ENCODE measurements at places on chromosomes 5 and 9. TPM values are rescaled to one million over a fixed set of nuclear protein-coding genes. Genes with fewer than 3 reads are reported as not detected.

GRCh38 chr5:154476354-154477205, 1.4 kb downstream of the HAND1 start:
- DNase-seq: no peak

- no peak for DNase-seq
Observed at GRCh38 chr5:68729678-68730077, 364.1 kb upstream of the SLC30A5 start.

DNA sequence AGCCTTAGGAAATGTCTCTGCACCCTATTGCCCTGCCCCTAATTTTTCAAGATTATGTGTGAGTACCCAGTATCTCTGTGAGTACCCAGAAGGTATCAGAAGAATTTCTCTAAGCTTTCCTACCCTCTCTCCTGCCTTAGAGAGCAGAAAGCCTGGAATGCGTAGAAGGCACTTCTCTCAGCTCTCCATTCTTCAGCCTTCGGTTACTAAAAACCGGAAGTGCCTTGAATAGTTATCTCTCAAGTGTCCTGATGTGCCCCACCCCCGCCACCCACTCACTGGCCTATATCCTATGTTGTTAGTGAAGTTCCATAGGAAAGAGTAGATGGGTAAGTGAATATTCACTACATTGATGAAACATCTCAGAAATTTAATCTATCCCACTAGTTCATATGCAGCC, 210.7 kb upstream of the CDH10 start:
- DNase-seq: no peak

DNA sequence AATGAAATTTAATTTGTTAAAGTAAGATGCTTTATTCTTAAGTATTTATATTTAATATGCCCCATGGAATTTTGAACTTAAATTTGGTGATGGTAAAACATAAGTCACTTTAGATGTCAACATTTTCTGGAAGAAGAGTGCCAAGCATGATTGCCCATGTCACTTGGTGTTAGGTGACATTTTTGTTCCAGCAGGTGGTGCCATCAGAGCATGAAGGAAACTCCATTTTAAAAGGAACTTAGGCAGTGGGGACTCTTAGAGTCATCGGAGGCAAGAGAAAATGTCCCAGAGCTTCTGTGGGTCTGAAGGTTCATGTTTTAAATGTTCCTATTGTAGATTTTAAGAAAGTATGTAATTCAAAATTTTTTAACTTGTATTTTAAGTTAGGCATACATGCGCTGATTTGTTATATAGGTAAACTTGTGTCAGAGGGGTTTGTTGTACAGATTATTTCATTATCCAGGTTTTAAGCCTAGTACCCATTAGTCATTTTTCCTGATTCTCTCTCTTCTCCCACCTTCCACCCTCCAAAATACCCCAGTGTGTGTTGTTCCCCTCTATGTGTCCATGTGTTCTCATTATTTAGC, 789.3 kb downstream of the SEMA5A start:
- DNase-seq: no peak

DNA sequence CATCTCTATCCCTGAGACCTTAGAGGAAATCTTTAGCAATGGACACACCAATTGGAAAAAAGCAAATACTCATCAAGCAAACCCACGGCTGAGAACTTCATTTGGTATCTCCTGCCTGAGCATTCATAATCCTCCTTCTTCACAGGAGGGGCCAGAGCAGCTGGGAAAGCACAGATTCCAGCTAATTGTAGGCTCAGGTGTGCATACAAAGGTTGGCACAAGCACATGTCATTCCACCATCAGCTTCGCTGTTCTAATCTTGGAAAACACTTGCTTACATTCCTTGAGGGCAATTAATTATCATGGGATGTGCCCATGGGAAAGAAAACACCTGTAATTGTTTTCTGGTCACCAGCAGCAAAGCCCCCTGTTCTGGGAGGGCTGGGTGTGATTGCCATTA, 376.6 kb downstream of the SPOCK1 start:
- DNase-seq: no peak

DNA sequence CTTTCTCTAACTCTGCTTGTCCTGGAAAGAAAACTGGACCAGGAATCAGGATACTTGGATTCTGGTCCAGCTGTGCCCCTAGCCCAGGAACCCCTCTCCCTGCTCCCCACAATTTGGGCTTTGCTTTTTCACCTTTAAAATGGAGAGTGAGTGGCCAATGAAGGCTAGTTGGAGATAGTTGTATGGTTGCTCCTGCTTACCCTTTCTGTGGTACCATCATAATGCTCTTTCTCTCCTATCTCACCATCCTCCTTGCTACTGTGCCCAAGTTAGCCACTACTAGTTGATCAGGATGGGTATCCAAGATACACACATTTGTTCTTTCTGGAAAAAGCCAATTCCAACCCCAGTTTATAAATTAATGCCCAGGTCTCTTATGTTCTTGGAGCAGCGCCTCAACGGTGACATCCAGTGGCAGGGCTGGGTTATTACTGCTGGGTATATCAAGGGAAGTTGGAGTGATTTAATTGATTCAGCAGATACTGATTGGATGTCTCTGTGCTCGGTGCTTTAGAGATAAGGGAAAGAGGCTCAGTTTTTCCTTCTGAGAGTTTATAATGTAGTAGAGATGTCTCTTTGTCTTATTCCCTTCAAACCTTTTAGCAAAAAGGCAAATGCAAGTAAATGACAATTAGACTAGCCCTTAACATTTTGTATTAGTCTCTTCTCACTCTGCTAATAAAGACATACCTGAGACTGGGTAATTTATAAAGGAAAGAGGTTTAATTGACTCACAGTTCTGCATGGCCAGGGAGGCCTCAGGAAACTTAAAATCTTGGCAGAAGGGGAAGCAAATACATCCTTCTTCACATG, 38.5 kb downstream of the FAXDC2 start:
- peak; percentile 65 for DNase-seq

GRCh38 chr9:121640491-121641223, 10.8 kb upstream of the DAB2IP start:
- DNase-seq: no peak

GRCh38 chr5:127076315-127077129, 3.2 kb upstream of the C5orf63 start:
- no peak for DNase-seq

GRCh38 chr5:143041-143440, 48.3 kb upstream of the LRRC14B start:
- no peak for DNase-seq

DNA sequence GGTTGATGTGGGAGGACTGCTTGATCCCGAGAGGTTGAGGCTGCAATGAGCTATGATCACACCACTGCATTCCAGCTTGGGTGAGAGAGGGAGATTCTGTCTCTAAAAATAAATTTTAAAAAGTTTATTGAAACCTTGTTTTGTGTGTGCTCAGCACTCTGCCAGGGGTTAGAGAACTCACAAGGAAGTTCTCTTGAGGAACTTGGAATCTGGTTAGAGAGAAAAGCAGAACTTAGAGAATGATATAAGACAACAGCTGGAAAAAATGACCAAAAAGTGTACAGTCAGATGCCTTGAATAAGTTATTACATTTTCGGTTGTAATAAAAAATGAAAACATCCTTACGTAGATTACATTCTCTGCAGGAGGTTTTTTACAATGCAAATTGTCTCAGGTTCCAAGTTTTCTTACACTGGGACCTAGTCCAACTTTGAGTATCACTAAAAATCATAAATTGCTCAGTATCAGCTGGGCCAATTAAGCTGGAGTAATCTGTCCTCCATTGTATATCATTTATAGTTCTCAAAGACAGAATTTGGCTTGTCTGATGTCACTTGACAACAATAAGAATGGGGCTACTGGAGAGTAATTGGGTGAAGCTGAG, 21.7 kb upstream of the TENT2 start:
- DNase-seq: no peak

- no peak for DNase-seq
Observed at GRCh38 chr5:15887093-15887492, 292.5 kb downstream of the MARCHF11 start.

DNA sequence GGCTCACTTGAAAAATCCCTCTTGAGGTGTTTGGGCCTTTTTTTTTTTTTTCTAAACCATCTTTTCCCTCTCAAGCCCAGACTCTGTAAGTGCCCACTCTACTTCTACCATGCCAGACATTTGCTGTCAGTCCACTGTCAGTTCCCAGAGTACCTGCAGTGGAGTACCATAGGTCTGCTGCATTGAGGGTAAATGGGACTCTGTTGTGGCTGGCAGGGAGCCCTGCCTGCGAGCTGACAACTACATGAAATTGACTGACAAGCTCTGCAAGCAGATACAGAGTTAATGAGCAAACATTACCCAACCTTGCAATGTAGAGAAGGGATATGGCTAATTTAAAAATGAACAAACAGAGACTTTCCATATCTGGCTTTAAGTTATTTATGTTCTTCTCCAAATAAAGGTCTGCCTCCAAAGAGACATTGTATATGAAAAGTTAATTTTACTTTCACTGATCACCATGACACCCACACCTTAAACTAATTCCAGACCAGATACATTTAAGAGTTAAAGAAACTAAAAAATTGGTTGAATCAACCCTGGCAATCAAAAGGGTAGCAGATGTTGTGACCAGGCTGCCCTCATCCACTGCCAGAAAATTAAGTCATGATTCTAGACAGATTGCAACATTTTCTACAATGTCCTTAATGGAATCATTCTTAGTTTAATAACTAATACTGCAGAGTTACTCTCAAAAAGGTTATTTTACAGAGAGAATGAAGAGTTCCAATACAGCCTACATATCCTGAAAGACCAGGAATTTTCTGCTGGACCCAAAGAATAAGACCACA, 100.4 kb upstream of the PAM start:
- DNase-seq: no peak

GRCh38 chr5:118447350-118447749, 541.0 kb downstream of the DTWD2 start:
- no peak for DNase-seq

GRCh38 chr5:135454946-135455345, 2.8 kb upstream of the TIFAB start:
- DNase-seq: no peak

DNA sequence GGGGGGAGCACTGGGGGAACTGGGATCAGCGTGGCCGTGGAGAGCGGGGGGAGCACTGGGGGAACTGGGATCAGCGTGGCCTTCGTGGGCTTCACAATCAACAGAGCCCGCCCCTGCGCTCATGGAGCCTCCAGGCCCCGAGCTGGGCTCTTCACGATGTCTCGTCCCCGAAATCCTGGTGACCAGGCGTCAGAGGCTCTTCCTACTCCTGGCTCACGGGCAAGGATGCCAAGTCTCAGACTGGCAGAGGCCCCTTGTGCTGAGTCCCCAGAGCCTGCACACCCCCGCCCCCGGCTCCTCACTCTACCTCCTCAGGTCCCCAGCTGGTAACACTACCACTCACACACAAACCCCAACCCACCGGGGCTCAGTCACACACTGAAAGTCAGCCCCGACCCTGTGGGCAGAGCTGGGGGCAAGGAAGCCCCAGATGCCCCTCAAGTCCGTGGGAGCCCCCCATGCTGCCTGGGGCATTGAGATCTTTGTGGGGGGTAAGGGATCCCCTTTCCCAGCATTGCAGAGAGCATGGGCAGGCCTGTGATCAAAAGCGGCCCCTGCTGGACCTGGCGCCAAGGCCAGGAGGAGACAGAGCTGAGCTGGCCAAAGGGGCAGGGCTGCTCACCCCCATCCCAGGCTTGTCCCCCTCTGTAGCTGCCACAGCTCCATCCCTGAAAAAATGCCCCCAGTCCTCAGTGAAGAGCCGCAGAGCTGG, 26.7 kb downstream of the LHX3 start:
- DNase-seq: no peak

DNA sequence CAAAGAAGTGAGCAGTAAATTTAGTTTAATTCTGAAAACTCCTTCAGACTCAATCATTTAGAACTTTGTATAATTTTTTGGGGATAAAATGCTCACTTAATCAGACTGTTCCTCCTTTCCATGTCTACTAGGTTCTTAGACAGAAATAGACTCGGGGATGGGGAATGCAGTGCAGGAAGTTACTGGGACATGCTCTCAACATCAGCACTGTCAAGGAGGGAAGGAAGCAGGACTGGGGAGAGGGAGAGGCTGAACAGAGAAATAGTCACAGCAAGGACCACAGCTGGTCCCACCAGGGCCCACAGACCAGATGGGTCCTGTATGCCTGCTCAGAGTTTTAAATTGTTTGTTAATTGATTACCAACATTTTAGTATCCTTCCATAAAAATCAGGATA, 310.1 kb upstream of the MSX2 start:
- no peak for DNase-seq

DNA sequence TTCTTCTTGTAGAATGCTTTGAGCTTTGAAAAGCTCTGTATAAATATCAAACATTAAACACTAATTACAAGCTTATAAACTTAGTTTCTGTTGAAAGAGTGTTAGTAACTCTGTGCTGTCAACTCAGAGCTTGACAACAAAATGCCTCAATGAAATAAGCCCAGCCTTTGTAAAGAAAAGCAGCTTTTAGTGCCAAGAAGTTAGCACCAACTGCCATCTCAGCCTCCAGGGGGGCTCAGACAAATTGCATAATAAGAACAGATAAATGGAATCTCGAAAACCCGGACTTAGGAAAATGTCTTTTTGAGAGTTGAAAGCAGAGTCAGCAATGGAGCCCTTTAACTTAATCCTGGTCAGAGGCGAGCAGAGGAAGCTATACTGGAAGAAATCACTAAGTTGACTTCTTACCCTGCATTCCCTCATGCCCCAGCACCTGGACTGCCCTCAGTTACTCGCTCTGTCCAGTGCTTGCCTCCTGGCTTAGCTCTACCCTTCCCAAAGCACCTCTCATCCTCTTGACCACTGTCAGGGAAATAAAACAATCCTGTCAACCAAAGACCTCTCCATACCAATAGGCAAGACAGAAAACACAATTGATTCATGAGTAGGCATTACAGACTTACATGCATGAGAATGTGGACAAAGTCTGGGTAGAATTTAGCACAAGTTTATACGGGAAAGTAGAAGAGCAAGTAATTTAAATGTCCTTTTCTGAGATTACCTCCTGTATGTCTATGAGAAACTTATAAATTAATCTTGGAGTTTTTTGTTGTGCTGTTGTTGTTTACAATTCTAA, 352.7 kb downstream of the ZNF608 start:
- DNase-seq: no peak

DNA sequence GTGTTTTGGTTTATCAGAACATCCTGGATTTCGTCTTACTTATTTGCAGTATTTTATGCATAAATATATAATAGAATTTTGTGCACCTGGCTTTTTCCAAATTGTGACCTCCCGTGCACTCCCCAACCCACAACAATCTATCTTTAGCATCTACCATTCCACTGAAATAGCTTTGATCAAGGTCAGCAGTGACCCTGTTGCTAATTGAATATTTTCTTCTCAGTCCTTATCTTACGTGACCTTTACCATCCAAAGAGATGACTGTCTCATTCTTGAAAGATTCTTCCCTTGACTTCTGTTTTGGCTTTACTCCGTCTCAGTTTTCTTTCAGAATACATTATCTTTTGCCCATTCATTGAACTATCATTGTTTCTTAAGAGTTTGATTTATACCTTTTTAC, 18.4 kb downstream of the NDUFS4 start:
- DNase-seq: no peak

The HK3 gene
- not detected for polyA plus RNA-seq

The TAS2R1 gene
- polyA plus RNA-seq: not detected

The CDKN2A gene
- not detected for polyA plus RNA-seq

The SOWAHA gene
- not detected for polyA plus RNA-seq

The PCDHGB2 gene
- polyA plus RNA-seq: 0.29 TPM

The CNTRL gene
- polyA plus RNA-seq: 19.1 TPM

The MROH2B gene
- polyA plus RNA-seq: not detected

The LPAR1 gene
- not detected for polyA plus RNA-seq

The C9 gene
- not detected for polyA plus RNA-seq

The AIF1L gene
- 1.6 TPM for polyA plus RNA-seq

The ESM1 gene
- not detected for polyA plus RNA-seq

The MSMP gene
- not detected for polyA plus RNA-seq

Data from K562 (cell line).